T-helper 17 cell (primary cell): ENCODE measurements at places on chromosomes 6 and 20. TPM values are rescaled to one million over a fixed set of nuclear protein-coding genes. Genes with fewer than 3 reads are reported as not detected.
A peak's percentile ranks its signal among the peaks of the same experiment; 100 is the strongest.

The MUC21 gene
- not detected for total RNA-seq

The MYO6 gene
- total RNA-seq, result 5.5 TPM

The BPIFA1 gene
- total RNA-seq, result not detected

The HCRTR2 gene
- not detected for total RNA-seq

The TAP1 gene
- total RNA-seq, result 119 TPM

The ENPP1 gene
- total RNA-seq, result 1.7 TPM

The RAET1L gene
- not detected for total RNA-seq

The MEI4 gene
- total RNA-seq, result not detected

The GJA10 gene
- total RNA-seq, result not detected

GRCh38 chr6:13527671-13528056 lies 40.3 kb upstream of the GFOD1 start:
- DNase-seq, result no peak
- H3K27me3 ChIP-seq, result peaks cover 9% of the 10 kb centered on the region
- H3K27ac ChIP-seq, result no peak overlapping the region
- H3K36me3 ChIP-seq, result no peaks in the 10 kb centered on the region
- H3K4me1 ChIP-seq, result peaks cover 2% of the 10 kb centered on the region

- H3K27me3 ChIP-seq, result peaks cover 18% of the 10 kb centered on the region
- DNase-seq, result no peak
- H3K4me3 ChIP-seq, result no peak overlapping the region
- H3K36me3 ChIP-seq, result no peaks in the 10 kb centered on the region
- H3K4me1 ChIP-seq, result peaks cover 7% of the 10 kb centered on the region
- no peak overlapping the region for H3K27ac ChIP-seq
Observed at GRCh38 chr20:50186987-50187402, 3.6 kb upstream of the CEBPB start.

GRCh38 chr6:20998748-20999448 lies 464.6 kb downstream of the CDKAL1 start:
- H3K4me1 ChIP-seq, result peaks cover 4% of the 10 kb centered on the region
- H3K27ac ChIP-seq, result no peak overlapping the region
- H3K27me3 ChIP-seq, result no peaks in the 10 kb centered on the region
- H3K4me3 ChIP-seq, result no peak overlapping the region

GRCh38 chr6:16136621-16137450 lies 8.0 kb downstream of the MYLIP start:
- peaks cover 66% of the 10 kb centered on the region for H3K4me1 ChIP-seq
- peak overlapping the region; percentile 87 for H3K4me3 ChIP-seq
- H3K27ac ChIP-seq, result peak overlapping the region; percentile 87

DNA sequence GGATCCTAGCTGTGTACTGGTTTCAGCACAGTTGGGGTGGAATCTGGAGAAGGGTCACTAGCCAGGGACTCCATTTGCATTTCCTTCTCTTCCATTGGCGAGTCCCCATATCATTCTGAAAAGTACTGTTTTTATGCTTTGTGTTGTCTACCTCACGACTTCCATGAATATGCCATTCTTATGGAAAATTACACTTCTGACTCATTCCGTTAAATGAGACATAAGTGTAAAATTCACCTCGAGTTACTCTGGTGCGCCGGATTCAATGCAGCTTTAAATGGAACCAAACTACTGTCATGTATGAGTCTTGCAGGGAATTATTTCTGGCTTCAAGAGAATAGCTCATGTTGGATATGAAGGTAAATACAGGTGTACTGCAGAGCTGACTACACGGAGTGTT lies 99.2 kb downstream of the PDE7B start:
- H3K27me3 ChIP-seq, result no peaks in the 10 kb centered on the region
- no peak overlapping the region for H3K4me3 ChIP-seq
- DNase-seq, result no peak
- no peaks in the 10 kb centered on the region for H3K4me1 ChIP-seq

- peaks cover 6% of the 10 kb centered on the region for H3K27me3 ChIP-seq
- H3K4me1 ChIP-seq, result no peaks in the 10 kb centered on the region
- H3K36me3 ChIP-seq, result no peaks in the 10 kb centered on the region
- H3K27ac ChIP-seq, result no peak overlapping the region
- no peak overlapping the region for H3K4me3 ChIP-seq
Observed at GRCh38 chr6:139738801-139739455, 364.5 kb upstream of the CITED2 start.

- peaks cover 5% of the 10 kb centered on the region for H3K4me1 ChIP-seq
- no peaks in the 10 kb centered on the region for H3K36me3 ChIP-seq
- H3K27ac ChIP-seq, result no peak overlapping the region
Observed at GRCh38 chr6:1131285-1132079, 180.4 kb upstream of the FOXQ1 start.

GRCh38 chr6:121694389-121694788 lies 258.9 kb downstream of the GJA1 start:
- no peaks in the 10 kb centered on the region for H3K4me1 ChIP-seq
- no peak overlapping the region for H3K27ac ChIP-seq
- DNase-seq, result no peak
- H3K4me3 ChIP-seq, result no peak overlapping the region
- H3K36me3 ChIP-seq, result no peaks in the 10 kb centered on the region

DNA sequence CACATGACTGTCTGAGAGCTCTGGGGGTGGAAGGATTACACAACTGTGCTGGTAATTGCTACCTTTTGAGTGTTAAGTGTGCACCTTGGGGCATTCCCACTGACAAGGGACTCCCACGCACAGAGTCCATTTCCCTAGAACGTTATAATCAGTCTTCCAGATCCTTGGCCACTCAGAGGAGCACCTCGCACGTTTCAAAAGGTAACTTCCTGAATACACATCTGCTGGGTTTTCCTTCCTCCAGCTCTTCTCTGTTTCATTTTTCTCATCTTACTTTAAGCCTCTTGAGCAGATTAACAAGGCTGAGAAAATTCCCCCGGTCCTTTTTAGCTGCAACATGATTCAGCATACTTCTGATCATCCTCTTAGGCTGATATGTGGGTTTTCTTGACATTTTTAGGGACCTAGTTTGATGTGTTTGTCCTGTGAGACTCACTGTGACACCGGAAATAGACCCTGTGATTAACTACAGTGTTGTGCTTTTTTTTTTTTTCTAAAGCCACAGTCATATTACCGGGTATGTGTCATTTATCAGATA lies 98.4 kb upstream of the DUSP22 start:
- peak overlapping the region; percentile 47 for H3K4me3 ChIP-seq
- H3K4me1 ChIP-seq, result peaks cover 48% of the 10 kb centered on the region
- peak overlapping the region; percentile 95 for H3K27ac ChIP-seq
- peaks cover 4% of the 10 kb centered on the region for H3K36me3 ChIP-seq
- DNase-seq, result no peak
- no peaks in the 10 kb centered on the region for H3K27me3 ChIP-seq

GRCh38 chr6:166456395-166457156 lies 73.8 kb upstream of the MPC1 start:
- no peak for DNase-seq
- no peak overlapping the region for H3K4me3 ChIP-seq
- H3K4me1 ChIP-seq, result no peaks in the 10 kb centered on the region
- no peaks in the 10 kb centered on the region for H3K36me3 ChIP-seq

GRCh38 chr6:84344005-84344404 lies 116.6 kb upstream of the CEP162 start:
- no peaks in the 10 kb centered on the region for H3K27me3 ChIP-seq
- no peak for DNase-seq
- no peak overlapping the region for H3K27ac ChIP-seq
- no peaks in the 10 kb centered on the region for H3K36me3 ChIP-seq
- no peaks in the 10 kb centered on the region for H3K4me1 ChIP-seq

GRCh38 chr20:50130995-50131394 lies 18.0 kb upstream of the UBE2V1 start:
- H3K27me3 ChIP-seq, result no peaks in the 10 kb centered on the region
- no peak overlapping the region for H3K4me3 ChIP-seq
- DNase-seq, result no peak
- peaks cover 6% of the 10 kb centered on the region for H3K36me3 ChIP-seq
- H3K4me1 ChIP-seq, result peaks cover 11% of the 10 kb centered on the region

DNA sequence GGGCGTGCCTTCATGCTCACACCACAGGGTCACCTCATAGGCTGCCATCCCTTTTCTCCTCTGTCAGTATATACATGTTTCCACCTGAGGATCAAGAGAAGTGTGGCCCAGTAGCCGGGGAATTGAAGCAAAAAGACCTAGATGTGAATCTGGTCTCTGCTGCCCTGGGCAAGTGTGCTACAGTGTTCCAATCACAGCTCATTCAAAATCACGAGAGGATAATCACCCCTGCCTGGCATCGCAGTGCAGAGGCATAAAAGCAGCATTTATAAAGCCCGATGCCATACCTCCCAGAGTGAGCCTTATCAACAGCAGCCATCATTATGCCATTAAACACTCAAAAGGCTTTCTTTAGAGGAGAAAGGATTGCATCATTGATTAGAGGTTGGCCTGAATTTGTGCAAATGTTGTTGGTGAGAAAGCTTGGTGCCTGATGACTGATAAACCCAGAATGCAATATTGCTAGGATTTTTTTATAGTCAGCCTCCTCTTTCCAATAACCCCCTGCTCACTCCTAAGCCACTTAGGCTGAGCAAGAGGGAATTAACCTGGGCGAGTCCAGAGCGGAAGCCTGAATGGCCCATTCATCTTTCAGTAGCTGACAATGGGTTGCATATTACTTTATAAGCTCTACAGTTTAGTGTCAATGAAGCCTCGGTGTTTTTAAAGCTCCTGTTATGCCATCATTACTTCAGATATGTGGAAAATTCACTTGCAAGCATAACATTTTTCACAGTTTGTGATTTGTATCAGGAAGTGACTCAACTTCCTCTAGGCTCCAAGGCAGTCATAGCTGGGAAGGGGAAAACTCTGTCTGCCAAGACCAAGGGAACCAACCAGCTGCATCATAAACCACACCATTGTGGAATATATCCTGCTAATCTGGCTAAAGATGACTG lies 92.5 kb upstream of the NXT1 start:
- peaks cover 2% of the 10 kb centered on the region for H3K36me3 ChIP-seq
- no peak overlapping the region for H3K27ac ChIP-seq
- H3K4me1 ChIP-seq, result peaks cover 3% of the 10 kb centered on the region
- no peak for DNase-seq
- H3K27me3 ChIP-seq, result peaks cover 33% of the 10 kb centered on the region

- no peaks in the 10 kb centered on the region for H3K36me3 ChIP-seq
- H3K4me1 ChIP-seq, result peaks cover 10% of the 10 kb centered on the region
- peaks cover 9% of the 10 kb centered on the region for H3K27me3 ChIP-seq
- no peak overlapping the region for H3K4me3 ChIP-seq
Observed at GRCh38 chr6:134080171-134080795, 27.9 kb upstream of the SLC2A12 start.

DNA sequence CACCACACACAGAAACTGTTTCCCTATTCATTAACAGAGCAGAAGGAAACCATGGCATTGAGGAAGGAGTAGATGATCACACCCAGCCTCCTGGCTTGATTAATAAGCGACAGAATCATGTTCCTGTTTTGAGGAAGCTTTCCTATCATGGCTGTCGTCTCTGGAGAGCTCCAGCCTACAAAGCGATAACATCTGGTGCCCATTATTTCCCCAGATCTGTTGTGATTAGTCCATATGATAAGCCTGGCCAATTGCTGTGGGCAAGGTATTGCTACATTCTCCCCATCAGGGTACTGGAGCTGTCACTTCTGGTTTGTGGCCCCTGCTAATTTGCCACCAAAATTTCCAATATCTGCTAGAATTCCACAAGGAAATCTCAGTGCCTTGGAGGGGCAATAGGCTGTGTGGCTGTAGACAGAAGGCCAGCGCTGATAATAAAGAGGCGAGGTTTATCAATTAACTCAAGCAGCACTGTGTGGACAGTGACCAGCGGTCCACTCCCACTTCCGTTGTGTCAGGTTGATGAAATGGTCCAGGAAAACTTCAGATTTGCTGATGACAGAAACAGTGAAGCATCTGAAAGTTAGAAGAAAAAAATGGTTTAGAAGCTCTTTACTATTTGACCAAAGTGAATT lies 66.4 kb downstream of the OLIG3 start:
- H3K4me3 ChIP-seq, result no peak overlapping the region
- peaks cover 14% of the 10 kb centered on the region for H3K4me1 ChIP-seq
- no peak overlapping the region for H3K27ac ChIP-seq

- no peak for DNase-seq
- H3K27ac ChIP-seq, result no peak overlapping the region
- H3K4me3 ChIP-seq, result no peak overlapping the region
- peaks cover 3% of the 10 kb centered on the region for H3K4me1 ChIP-seq
- H3K36me3 ChIP-seq, result no peaks in the 10 kb centered on the region
Observed at GRCh38 chr20:38337561-38338140, 8.6 kb upstream of the LBP start.

- no peaks in the 10 kb centered on the region for H3K36me3 ChIP-seq
- no peak for DNase-seq
- no peak overlapping the region for H3K27ac ChIP-seq
- peaks cover 22% of the 10 kb centered on the region for H3K27me3 ChIP-seq
Observed at GRCh38 chr20:4202441-4202840, 187.1 kb upstream of the RNF24 start.

- H3K27me3 ChIP-seq, result no peaks in the 10 kb centered on the region
- H3K27ac ChIP-seq, result peak overlapping the region; percentile 16
- no peaks in the 10 kb centered on the region for H3K36me3 ChIP-seq
- peaks cover 19% of the 10 kb centered on the region for H3K4me1 ChIP-seq
- no peak for DNase-seq
- H3K4me3 ChIP-seq, result peak overlapping the region; percentile 76
Observed at GRCh38 chr6:106056060-106056745, 29.9 kb upstream of the PRDM1 start.

DNA sequence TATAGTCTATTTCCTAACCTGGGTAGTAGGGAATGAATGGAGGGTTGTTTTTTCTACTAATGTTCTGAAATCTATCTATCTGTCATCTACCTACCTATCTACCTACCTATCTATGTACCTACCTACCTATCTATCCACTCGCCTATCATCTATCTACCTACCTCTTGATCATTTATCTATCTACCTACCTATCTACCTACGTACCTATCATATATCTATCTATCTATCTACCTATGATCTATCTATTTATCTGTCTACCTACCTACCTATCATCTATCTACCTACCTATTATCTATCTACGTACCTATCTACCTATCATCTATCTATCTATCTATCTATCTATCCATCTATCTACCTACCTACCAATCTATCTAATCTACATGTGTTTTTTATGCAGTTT lies 62.5 kb upstream of the PHACTR1 start:
- H3K4me3 ChIP-seq, result no peak overlapping the region
- no peak for DNase-seq
- peaks cover 6% of the 10 kb centered on the region for H3K27me3 ChIP-seq
- H3K4me1 ChIP-seq, result peaks cover 5% of the 10 kb centered on the region
- H3K27ac ChIP-seq, result no peak overlapping the region

DNA sequence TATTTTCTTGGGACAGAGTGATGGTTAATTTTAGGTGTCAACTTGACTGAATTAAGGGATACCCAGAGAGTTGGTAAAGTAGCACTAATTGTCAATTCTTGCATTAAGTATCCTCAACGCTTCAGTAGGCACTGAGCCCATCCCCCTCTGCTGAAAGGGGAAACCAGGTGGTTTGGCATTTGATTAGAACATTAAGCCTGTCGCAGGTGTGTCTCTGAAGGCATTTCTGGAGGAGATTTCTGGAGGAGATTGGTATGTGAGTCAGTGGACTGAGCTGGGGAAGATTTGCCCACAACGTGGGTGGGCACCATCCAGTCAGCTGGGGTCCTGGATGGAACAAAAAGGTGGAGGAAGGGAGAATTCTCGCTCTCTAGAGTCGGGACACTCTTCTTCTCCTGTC lies 119.8 kb downstream of the RFX6 start:
- H3K36me3 ChIP-seq, result no peaks in the 10 kb centered on the region
- DNase-seq, result no peak
- no peaks in the 10 kb centered on the region for H3K27me3 ChIP-seq
